GM20000 (cell line): ENCODE measurements at places on chromosomes 2 and 18.

GRCh38 chr2:119455066-119455718 lies 23.5 kb downstream of the TMEM37 start:
- DNase-seq, result no peak

DNA sequence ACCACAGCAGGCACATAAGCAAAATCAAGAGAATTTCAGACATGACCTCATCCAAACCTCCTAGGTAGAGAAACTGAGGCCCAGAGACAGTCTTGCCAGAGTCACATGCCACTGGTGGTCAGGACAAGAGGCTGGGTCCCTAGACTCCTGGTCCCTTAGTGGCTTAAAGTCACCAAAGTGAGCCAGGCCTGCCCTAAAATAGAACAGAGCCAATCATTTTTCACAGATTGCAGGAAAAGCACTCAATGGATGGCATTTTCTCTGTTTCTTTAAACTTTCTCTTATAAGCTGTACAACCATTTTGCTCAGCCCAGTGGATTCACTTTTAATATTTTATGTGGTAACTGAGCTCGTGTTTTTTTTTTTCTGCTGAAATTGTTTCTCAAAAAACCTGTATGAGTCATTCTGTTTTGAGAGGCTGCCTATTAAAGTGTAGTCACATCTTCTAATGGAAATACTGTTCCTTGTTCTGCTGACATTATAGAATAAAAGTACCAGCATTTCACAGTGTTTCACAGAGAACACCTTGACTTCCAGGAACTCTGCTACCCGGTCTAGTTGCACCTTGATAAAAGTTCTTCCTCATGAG lies 29.6 kb downstream of the STEAP3 start:
- DNase-seq, result no peak

- DNase-seq, result no peak
Observed at GRCh38 chr18:37160038-37160820, 331.3 kb downstream of the KIAA1328 start.

- DNase-seq, result no peak
Observed at GRCh38 chr2:240810621-240811020, 9.4 kb downstream of the KIF1A start.

- no peak for DNase-seq
Observed at GRCh38 chr2:158228943-158229508, 127.3 kb downstream of the UPP2 start.

- DNase-seq, result peak; percentile 38
Observed at GRCh38 chr18:13456736-13457271, 238.2 kb downstream of the LDLRAD4 start.

DNA sequence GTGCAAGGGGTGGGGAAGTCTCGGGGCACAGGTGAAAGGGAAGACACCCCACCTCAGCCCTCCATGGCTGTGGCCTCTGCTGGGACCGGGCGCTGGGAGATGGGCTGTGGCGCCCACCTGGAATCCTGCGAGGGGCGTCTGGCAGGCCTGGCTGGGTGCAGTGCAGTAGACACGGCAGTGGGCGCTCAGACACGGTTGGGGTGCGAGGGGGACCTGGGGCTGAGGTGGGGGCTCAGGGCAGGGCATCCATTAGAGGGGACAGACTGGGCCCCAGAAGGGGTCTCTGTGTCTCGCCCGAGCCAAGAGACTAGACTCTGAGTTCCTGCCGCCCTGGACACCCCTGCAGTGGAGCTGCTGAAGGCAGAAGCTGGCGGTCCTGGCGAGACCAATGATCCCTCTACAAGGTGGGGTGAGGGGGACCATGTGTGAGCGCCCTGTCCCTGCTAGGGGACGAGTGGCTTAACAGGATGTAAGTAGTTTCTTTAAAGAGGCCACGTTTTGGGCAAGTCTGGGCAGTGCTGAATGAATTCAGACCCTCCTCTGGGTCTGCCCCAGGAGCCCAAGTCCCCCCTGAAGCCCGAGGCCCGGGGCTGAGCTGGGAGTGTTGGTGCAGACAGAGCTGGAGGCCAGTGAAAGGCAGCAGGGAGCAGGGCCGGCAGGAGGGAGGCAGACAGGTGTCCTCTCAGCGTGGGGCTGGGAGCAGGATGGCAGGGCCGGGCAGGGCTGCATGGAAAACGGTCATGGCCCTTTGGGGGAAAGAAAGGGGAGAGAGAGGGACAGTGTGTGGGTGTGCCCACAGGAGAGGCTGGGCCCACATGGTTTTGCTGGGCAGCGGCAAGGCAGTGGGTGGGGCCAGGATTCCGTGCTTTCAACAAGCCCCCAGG lies 57.2 kb downstream of the HS6ST1 start:
- peak; percentile 4 for DNase-seq

- DNase-seq, result no peak
Observed at GRCh38 chr2:98037666-98038336, 42.1 kb upstream of the TMEM131 start.

DNA sequence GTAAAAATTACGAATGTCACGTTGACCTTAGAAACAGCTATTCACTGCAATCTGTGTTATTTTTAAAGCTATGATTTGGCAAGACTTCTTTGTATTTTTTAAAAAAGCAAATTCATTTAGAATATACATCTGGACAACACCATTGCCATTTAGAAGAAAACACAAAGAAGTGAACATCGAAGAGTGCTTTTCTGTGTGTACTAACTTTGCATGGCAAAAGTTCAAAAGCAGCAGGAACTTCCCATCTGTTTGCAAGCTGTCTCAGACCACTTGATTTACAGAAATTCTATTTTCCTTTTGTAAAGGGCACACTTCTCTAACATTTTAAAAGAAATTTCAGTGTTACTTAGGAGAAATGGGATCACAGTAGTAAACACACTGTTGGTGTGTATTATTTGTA lies 145.9 kb downstream of the CALCRL start:
- DNase-seq, result no peak

DNA sequence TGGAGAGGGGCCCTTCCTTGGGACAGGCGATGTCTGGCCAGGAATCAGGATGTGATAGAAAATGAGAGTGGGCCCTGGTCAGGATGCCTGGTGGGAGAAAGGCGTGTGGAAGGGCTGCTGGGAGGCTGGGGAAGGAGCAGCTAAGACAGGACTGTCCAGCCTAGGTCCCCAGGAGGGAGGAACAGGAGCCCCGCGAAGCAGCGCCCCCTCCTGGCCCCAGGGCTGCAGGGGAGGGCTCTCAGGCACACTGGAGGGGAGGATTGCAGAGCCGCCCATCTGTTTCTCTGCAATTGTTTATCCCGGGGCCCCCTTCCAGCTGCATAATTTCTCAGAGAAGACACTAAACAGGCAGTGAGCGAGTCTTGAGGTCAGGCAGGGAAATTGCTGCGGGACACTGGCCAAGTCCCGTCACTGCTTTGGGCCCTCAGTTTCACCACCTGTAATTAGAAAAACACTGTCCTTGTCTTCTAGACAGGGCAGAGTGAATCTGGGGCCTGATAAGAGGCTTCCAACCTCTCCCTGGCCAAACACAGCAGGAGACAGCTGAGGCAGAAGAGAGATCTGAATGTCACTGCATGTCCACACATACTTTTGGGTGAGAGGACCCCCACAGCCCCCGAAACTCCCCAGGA lies 3.9 kb upstream of the NPPC start:
- DNase-seq, result peak; percentile 56

DNA sequence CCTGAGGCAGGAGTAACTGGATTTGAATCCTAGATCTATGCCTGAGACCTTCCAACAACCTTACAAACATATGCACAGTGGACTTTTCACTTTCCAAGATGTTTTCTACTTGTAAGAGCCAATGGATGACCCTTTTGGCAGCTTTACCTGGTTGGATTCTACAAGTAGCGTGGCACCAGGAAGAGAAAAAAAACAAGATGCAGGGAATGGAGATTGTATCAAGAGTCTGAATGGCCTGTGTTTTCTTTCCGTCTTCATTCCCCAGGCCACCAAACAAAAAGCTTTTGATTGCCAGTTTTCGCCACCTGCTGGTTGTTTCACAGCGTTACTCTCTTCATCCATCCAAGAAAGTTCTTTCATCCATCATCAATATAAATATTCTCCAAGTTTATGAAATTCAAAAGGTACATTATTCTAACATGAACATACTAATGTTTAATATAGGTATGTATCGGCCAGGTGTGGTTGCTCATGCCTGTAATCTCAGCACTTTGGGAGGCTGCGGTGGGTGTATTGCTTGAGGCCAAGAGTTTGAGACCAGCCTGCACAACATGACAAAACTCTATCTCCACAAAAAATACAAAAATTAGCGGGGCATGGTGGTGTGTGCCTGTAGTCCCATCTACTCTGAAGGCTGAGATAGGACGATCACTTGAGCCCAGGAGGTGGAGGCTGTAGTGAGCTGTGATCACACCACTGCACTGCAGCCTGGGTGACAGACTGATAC lies 3.5 kb upstream of the BCL2 start:
- DNase-seq, result peak; percentile 67

DNA sequence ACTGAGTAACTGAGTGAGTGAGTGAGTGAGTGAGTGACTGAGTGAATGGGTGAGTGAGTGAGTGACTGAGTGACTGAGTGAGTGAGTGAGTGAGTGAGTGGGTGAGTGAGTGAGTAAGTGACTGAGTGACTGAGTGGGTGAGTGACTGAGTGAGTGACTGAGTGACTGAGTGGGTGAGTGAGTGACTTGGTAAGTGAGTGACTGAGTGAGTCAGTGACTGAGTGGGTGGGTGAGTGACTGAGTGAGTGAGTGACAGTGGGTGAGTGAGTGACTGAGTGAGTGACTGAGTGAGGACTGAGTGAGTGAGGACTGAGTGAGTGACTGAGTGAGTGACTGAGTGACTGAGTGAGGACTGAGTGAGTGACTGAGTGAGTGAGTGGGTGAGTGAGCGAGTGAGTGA lies 13.9 kb downstream of the MAL start:
- DNase-seq, result no peak

DNA sequence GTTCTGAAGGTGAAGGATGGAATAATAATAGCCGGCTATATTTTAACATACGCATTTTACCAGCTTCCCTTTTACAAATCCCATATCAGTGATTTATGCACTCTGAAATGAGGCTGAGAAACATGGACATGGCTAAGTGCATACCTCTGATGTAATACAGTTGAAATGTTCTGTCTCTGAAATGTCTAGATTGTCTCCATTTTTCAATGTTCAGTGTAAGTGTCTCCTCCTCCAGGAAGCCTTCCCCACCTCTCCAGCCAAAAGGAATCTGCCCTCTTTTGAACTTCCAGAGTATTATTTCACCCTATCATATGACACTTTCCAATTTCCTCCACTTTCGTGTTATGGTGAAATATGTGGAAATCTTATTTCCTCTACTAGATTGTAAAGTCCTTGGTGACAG lies 29.5 kb upstream of the ME2 start:
- DNase-seq, result no peak

DNA sequence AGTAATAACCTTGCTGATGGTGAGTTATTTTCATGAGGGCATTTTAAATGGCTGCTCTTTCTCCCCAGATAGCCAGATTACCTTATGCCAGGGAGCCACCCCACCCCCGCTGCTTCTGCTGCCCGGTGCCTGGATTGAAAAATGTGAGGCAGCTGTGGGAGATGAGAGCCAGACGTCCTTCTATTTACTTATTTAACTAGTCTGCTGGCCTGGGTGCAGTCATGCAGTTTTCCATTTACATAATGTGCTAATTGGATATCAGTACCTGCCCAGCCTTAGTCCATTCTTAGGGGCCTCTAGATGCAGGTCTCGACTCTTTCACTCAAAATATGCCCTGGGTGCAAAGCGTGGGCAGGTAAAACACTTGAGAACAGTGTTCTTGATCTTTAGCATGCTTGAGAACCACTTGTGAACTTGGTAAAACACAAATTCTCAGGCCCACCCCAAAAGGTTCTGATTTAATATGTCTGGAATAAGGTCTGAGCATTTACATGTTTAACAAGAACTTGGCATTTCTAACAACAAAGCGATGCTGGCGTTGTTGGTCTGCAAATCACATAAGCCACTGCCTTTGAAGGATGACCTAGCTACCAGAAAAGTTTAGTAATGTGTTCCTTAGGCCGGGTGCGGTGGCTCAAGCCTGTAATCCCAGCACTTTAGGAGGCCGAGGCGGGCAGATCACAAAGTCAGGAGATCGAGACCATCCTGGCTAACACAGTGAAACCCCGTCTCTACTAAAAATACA lies 154.3 kb downstream of the NRP2 start:
- DNase-seq, result no peak

- DNase-seq, result peak; percentile 33
Observed at GRCh38 chr2:112048887-112049286, 6.2 kb upstream of the TMEM87B start.

DNA sequence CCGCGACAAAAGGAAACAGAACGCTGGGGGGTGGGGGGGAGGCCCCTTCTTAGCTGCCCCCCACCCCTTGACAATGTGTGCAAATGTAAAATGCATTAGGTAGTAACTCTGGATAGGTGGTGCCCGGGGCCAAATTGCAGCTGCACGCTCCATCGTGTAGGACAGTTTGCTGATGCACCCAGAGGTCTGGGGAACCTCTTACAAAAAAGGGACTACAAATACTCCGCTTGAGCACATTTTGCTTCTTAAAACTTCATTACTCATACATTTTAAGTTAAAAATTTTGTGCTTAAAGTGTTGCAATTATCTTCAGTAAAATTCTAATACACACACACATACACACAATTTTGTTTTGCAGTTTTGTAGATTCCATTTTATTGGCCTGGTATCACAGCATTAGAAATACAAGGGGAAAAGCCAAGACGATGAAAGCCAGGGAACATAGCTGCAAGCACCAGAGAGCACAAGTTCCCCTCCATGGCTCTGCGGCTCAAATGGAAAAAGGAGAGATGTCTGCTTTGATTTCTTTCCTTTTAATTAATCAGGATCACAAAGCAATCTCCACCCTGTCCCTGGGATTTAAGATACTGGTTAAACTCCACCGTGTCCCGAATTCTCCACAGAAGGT lies 582.1 kb downstream of the ZEB2 start:
- peak; percentile 33 for DNase-seq

DNA sequence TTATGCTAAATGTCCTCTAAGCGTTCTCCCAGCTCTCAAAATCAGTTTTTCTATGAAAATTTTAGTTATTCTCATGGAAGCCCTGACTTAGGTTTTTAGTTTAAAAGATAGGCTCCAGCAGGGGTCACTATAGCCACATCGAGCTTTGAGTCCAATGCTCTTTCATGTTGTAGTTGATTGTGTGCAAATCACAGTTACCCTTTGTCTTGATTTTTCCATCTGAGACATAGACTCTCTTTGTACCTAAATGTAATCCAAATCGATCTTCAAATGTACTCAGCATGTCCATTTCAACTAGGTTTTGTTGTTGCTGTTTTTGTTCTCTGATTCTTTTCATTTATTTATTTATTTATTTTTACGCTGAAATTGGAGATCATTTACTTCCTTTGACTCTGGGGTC lies 26.4 kb upstream of the MSTN start:
- DNase-seq, result peak; percentile 51

- DNase-seq, result no peak
Observed at GRCh38 chr18:57035590-57035989, 111.3 kb upstream of the BOD1L2 start.
